ENCODE measurements at places on chromosomes 13 and 19.

DNA sequence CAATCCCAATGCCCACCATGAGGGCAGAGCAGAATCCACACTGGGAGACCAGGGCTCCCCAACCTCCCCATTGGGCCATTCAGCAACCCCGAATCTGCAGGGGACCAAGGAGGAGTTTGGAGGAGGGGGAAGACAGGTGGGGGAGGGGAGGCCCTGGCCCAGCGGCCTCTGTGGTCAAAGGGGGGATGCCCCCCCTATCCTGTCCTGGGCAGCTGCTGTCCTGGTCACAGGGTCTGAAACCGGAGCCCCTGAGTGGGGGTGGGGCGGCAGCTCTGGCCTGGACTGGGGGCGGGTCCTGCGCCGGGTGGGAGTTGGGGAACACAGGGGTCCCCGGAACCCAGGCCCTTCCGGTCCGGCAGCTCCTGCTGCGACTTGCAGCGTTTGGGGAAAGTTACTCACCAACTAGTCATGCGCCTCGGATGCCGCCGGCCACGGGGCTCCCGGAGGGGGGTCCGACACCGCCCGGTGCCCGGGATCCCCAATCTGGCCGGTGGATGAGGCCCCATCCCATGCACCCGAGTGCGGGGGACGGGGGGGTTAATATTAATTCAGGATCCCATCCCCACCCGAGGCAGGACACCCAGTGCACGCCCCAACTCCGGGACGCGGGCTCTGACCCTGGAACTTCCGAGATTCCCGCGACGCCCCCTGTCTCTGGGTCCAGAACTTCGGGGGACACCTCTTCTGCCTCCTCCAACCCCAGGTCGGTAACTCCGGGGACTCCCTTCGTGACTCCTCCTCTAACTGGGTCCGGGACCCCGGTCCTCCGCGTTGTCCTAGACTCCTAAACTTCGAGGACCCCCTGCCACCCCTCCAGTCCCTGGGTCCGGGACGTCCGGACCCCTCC is 872 bp downstream of the HOMER3 start:
- peak; percentile 28 for DNase-seq

GRCh38 chr19:1568320-1569019 is at the start of gene MEX3D:
MEX3D (minus strand) TSS chr19:1568325; CDS start chr19:1568058, 267 bp downstream.
- DNase-seq: peak; percentile 16

- no peak for DNase-seq
These were observed 11.4 kb upstream of the TSPAN16 start for GRCh38 chr19:11284515-11284914.

DNA sequence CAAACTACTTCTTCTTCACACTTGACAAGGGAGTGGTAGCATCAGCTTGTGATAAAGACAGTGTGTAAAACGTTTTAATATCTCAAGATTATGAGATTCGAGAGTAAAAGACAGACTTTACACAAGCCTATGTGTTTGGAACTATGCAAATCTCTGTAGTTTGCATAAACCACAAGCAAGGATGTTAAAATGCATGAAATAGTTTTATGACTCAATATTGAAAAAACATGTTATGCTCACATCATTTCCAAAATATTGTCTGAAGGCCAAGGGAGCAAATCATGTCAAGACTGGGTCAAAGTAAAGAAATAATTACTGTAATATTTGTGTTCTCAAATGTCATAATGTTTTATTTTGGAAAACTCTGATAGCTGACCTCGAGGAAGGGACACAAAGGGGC is 316.8 kb upstream of the KLF12 start:
- no peak for DNase-seq

GRCh38 chr19:30862876-30863275 is 486.4 kb downstream of the TSHZ3 start:
- DNase-seq: no peak

- no peak for DNase-seq
These were observed 1295.1 kb downstream of the EFNB2 start for GRCh38 chr13:105240371-105240770.

All from substantia nigra (tissue), 51 donors.